CD8-positive, alpha-beta memory T cell (primary cell): ENCODE measurements at places on chromosomes 4 and X. TPM values are rescaled to one million over a fixed set of nuclear protein-coding genes. Genes with fewer than 3 reads are reported as not detected.

Gene KCNE5
- 0.40 TPM for total RNA-seq

Gene NMU
- not detected for total RNA-seq

Gene ANKRD50
- total RNA-seq: 0.15 TPM

Gene HOPX
- 159 TPM for total RNA-seq
